ENCODE measurements at places on chromosomes 1 and 21.

GRCh38 chr1:184792450-184792969 is 37.9 kb upstream of the EDEM3 start:
- no peak for DNase-seq

DNA sequence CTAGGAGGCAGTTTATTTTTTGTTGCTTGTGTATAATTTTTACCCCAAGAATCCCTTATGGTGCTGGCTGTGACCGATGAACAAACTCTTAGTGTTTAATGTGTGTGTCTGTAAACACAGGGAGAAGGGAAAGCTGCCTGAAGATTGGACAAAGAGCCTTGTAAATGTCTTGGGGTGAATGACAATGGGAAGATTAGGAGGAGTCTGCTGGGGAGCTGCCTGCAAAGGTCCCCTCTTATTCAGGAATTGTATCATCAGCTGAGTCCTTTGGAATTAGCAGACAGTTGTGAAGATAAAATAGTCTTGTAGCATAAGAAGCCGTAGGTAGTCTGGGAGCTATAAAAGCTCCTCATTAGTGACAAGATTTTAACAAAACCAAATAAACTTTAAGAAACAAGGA is 88.4 kb downstream of the RUNX1 start:
- no peak for DNase-seq

GRCh38 chr1:57576756-57577155 is 152.9 kb upstream of the DAB1 start:
- DNase-seq: no peak

DNA sequence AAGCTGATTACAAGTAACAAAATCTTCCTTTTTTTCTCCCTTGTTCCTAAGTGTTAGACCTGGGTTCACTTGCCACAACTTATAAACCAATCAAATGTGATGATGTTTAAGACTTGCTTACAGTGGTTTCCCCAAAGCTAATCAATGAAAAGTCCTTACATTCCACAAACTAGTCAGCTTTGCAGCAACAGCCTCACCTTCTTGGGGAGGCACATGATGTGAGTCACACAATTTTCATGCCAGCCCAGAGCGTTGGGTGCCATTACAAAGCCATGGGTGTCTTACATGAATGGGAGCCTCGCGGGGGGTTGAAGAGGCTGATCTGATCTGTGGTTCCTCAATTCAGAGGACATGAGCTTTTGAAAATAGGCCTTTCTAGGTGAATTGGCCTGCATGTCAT is 91.6 kb upstream of the UBE2U start:
- no peak for DNase-seq

GRCh38 chr1:28601696-28602095 is 9.6 kb downstream of the RAB42 start:
- DNase-seq: no peak

Data from natural killer cell treated with Interleukin-12 subunit alpha and Interleukin-12 subunit beta and Interleukin-15 and Interleukin-18, amount 100 ng/mL, for 72 hours (primary cell).